MV-4-11 (cell line): ENCODE measurements at places on chromosomes 7 and 10.

GRCh38 chr7:95479992-95480624 is 5.6 kb upstream of the ASB4 start:
- no peak for DNase-seq

DNA sequence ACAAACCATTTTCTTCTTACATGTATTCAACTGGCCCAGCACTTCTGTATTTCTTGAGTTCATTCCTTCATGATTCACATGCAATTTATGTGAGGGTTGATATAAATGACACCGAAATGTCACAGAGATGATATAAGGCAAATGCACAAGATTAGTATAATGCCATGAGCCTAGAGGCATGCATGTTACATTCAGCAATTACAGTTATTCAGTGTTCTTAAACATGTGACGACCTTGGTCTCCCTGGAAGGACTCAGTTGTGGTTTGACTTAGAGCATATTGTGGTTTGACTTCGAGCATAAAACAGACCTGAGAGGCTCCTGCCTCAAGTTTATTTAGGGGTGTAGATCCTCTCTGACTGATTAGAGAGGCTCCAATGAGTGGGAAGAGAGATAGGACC is 752.1 kb upstream of the POM121L12 start:
- no peak for DNase-seq

DNA sequence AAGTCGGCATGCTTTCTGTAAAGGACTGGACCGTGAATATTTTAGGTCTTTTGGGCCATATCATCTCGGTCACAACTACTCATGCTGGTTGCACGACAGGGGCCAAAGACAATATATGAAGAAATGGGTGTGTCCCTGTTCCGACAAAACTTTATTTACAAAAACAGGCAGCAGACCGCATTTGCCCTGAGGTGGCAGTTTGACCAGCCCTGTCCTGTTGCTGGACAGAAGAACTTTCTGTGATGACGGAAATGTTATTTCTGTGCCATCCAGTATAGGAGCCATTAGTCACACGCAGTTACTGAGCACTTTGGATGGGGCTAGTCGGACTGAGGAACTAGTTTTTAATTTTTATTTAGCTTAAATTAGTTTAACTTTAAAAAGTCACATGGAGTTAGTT is 112.8 kb upstream of the CARD11 start:
- DNase-seq: no peak

DNA sequence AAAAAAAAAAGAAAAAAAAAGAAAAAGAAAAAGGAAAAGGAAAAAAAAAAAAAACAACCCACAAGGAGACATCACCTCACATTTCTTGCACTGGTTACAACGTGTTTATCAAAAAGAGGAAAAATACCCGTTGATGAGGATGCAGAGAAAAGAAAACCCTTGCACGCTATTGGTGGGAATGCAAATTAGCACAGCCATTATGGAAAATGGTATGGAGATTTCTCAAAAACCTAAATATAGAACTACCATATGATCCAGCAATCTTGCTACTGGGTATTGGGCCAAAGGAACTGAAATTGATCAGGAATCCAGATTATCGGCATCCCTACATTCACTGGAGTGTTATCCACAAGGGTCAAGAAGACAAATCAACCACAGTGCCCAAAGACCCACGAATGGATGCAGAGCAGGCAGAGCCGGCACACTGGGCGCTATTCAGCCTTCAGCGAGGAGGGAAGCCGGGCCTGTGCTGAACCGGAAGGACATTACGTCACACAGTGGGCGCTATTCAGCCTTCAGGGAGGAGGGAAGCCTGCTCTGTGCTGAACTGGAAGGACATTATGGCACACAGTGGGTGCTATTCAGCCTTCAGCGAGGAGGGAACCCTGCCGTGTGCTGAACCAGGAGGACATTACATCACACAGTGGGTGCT is 258.7 kb downstream of the ZMYND11 start:
- no peak for DNase-seq

DNA sequence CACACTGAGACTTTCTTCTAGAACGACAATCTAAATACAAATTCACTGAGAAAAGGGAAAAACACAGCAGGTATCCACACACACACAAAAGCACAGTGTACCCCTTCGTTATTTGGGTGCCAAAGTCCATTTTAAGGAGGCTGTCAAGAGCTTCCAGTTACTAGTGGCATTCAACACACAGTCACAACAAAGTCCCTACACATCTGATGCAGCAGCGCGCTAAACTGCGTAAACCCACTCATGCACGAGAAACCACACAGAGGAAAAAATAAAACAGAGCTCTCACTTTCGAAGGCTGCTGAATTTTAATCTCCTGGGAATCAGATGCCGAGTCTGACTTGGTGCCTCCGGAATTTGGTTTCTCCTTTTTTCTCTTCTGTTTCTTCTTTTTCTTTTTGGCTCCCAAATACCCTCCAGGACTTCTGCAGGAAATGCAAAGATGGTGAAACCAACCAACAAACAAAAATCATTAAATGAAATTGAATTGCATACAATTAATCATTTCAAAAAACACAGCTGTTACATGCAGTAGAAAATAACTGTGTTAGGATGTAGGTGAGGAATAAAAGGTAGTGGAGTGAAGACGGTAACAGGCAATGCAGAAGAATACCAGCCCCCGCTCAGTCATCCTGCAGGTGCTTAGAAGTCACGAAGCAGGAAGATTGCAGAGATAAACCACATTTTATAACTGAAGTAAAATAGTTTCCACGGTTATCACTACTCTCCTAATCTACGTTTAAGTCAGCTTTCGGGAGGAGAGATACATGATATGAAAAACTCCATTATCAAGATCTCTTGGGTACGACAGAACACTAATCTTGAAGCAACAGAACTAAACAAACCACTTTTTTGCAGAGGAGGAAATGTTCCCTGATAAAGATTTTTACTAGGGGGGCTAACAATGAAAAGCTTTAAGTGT is 27.1 kb downstream of the NMT2 start:
- no peak for DNase-seq

DNA sequence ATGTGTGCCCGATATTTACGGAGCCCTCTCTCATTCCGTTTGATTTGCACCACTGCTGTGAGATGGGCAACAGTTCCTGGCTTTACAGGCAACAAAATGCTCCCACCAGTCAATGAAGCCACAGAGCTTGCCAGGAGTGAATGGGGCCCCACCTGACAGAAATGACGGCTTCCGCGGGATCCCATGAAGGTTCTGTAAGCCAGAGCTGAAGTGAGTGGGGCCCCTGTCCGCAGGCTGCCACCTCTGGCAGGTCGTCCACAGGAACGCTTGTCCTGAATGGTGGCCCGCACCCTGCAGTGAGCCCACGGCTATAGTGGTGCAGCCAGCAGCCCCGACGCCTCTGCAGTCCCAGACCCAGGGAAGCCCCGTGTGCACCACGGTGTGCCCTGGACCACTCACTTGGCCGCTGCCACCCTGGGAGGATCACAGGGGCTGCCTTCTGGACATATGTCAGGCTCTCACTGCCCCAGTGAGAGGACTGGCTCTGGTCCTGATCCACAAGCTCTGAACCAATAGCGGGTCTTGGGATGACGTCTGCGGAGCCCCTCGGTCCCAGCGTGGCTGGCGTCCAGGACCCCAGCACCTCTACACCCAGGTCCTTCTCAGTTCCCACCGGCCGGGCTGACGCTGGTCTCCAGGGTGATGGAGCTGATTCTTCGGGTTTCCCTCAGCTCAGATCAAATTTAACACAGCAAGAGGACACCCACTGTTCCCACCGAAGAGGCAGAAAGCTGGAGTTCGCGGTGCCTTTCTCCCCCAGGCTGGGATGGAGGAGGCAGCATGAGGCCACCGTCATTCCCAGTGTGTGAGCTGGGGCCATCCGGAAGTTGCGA is 511.9 kb downstream of the DNAJB6 start:
- DNase-seq: no peak

- DNase-seq: no peak
Measured at GRCh38 chr7:117227091-117227490, 95.8 kb downstream of the WNT2 start.

- DNase-seq: no peak
Measured at GRCh38 chr10:126243306-126243705, 145.0 kb downstream of the ADAM12 start.

- no peak for DNase-seq
Measured at GRCh38 chr10:113823389-113823788, 30.5 kb downstream of the DCLRE1A start.

GRCh38 chr7:131482800-131483199 is 73.6 kb downstream of the PODXL start:
- peak; percentile 60 for DNase-seq

- no peak for DNase-seq
Measured at GRCh38 chr10:131954356-131954965, 27.3 kb downstream of the BNIP3 start.

DNA sequence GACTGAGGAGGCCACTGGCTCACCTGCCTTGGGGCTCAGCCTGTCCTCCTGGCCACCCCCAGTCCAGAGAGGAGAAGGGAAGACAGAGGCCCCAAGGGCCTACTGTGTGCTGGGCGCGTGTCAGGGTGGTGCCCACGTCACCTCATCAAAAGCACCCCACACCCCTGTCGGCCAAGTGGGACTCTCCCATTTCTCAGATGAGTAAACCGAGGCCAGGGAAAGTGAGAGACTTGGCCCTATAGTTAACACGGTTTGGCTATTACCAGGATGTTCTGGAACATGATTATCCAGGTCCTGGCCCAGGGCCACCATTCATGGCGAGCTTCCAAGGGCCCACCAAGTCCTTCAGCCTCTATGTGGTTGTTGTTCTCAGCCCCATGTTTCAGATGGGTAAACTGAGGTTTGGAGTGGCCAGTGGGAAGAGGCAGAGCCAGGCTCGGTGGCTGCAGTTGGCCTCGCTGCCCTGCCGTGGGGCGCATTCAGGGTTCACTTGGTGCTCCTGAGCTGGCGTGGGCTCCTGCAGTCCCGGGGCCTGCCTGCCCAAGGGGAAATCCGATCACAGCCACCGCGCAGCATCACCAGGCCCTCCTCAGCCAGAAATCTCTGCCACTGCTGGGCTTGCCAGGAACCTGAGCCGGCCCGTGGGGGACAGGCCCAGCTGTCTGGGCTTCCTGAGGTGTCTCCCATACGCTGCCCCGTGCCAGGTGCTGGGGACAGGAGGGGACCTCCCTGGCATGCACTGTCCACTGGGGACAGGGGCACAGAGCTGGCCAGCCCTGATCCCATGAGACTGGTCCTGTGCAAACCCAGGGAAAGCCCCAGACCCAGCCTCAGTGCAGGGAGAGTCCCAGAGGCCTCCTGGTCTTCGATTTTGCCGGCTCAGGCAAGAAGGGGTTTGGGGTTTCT is 117.7 kb upstream of the TNRC18 start:
- DNase-seq: no peak

DNA sequence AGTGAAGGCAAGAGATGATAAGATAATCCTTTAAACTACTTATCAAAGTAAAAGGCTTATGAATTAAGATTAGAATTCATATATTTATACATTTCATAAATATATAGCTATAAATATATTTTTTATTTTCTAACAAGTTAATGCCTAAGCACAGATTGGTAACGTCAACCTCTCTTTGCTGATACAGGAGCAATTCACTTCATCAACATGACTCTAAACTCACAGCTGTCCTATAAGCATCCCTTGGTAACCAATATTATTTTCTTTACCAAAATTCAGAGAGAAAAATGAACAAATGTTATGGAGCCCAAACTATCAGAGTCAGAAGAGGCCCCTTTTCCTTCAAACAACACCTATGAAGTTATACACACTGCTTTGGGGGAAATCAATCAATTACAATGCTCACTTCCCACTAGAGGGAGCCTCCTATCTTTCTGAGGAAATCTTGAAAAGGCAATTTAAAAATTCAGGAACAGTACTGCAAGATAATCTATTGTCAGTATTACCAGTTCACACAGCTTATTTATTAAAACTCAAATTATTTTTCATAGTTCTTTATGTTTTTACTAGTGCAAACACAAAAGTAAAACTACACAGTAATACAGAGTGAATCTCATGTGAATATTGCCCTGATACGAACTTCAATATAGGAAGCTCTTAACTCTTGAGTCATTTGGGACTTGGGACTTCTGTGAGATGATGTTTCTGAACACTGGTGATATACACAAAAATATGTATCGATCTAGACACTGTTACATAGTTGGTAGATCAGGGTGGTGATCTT is 51.0 kb upstream of the NOBOX start:
- DNase-seq: peak; percentile 3
